ENCODE measurements at places on chromosomes 16 and 17.

DNA sequence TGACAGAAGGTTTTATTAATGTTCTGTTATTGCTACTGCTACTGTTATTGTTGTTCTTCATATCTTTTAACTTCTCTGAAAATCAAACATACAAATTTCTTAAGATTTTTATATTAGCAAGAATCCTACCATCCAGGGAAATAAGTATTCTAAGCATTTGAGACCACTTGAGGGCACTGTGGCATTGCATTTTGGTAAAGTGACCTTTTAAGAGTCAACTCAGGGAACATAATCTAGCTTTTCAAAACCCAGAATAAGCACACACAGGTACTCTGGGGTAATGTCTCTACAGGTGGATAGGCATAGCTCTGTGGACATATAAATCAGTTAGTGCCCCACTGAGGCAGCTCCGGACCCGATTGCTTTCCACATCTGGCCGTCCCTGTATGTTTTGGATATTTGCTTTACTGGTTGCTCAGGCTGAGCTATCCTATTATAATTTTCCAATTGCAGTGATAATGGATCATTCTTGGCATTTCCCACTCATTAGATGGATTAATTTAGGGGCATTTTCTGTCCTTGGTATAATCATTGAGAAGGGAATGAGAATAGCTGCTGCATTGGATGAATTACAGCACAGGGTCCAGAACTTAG is 1425.1 kb upstream of the CDH8 start:
- peak; percentile 31 for DNase-seq

- no peak for DNase-seq
Measured at GRCh38 chr17:3980381-3981014, 16.3 kb upstream of the ATP2A3 start.

DNA sequence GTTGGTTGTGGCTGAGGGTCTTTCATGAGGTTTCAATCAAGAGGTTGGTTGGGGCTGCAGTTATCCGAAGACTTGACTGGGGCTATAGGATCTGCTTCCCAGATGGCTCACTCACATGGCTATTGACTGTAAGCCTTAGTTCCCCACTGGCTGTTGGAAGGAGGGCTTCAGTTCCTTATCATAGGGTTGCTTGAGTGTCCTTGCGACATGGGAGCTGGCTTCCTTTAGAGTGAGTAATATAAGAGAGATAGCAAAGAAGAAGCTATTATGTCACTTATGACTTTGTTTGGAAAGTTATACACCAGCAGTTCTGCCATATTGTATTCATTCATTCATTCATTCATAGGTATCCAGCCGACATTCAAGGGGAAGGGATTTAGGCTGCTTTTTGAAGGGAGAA is 121.4 kb upstream of the WSCD1 start:
- DNase-seq = no peak

- DNase-seq = no peak
Measured at GRCh38 chr17:8831234-8831849, 32.2 kb upstream of the MFSD6L start.

- no peak for DNase-seq
Measured at GRCh38 chr17:17206124-17206912, at the start of gene PLD6. Gene PLD6 (minus strand): TSS chr17:17206333. CDS start chr17:17206286, 47 bp downstream.

Data from glutamatergic neuron (in vitro differentiated cells).